ENCODE measurements at places on chromosomes 1 and 21. TPM values are rescaled to one million over a fixed set of nuclear protein-coding genes. Genes with fewer than 3 reads are reported as not detected.

The HSF2BP gene
- total RNA-seq = 2.3 TPM

GRCh38 chr1:244048256-244049161 lies 2.6 kb upstream of the ZBTB18 start:
- peak overlapping the region; percentile 90 for H3K4me3 ChIP-seq
- DNase-seq = peak; percentile 98
- H3K36me3 ChIP-seq = peaks cover 10% of the 10 kb centered on the region
- H3K27ac ChIP-seq = no peak overlapping the region
- peaks cover 12% of the 10 kb centered on the region for H3K27me3 ChIP-seq

DNA sequence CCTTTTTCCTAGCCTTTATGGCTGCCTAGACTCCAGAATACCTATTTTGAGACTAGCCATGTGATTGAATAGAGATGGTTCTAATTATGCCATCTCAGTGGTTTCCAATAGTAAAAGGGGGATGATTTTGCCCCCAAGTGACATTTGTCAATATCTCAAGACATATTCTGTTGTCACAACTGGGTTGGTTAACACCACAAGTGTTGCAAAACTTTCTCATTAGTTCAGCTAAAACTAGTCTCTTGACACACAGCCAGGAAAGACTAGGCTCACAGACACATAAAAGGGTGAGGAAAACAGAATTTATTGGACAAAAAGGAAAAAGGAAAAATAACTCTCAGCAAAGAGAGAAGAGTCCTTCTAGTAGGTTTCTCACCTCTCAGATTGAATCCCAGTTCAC lies 39.9 kb upstream of the GBP5 start:
- no peak overlapping the region for H3K27ac ChIP-seq
- no peak for DNase-seq
- peaks cover 1% of the 10 kb centered on the region for H3K27me3 ChIP-seq
- H3K36me3 ChIP-seq = no peaks in the 10 kb centered on the region
- H3K4me1 ChIP-seq = peaks cover 5% of the 10 kb centered on the region

The CD55 gene
- 16.0 TPM for total RNA-seq
